HEK293T (cell line): ENCODE measurements at places on chromosomes 7 and 10.

DNA sequence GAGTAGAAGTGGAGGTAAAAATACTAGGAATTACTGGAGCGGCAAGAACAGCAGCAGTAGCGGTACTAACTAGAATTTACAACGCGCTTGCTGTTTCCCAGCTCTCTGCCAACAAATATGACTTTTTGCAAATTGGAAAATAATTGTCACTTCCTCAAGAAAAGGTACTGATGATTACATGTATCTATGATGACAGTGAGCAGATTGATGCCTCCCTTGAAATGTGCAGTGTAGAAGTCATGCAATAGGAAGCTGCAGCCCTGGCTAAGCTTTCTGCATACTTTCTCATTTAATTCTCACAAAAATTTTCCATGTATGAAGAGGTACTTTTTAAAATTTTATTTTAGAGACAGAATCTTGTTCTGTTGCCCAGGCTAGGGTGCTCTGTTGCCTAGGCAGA lies 49.9 kb downstream of the ANK3 start:
- no peak for DNase-seq

DNA sequence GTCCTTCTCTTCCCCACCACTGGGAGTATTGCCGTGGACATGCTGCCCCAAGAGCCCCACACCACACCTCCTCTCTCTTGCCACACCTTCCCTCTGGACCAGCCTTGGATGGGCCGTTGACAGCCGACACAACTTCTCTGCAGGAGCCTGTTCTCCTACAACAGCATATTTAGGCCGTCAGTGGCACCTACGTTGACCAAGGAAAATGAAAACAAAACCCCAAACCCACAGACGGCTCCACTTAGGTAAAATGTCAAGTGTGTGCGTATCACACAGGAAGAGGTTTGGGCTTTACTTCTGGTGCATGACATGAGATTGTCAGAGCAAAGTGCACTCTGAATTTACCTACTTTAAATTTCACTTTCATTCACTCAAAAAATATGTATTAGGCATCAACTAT lies 246.6 kb downstream of the ZMYND11 start:
- DNase-seq, result no peak

DNA sequence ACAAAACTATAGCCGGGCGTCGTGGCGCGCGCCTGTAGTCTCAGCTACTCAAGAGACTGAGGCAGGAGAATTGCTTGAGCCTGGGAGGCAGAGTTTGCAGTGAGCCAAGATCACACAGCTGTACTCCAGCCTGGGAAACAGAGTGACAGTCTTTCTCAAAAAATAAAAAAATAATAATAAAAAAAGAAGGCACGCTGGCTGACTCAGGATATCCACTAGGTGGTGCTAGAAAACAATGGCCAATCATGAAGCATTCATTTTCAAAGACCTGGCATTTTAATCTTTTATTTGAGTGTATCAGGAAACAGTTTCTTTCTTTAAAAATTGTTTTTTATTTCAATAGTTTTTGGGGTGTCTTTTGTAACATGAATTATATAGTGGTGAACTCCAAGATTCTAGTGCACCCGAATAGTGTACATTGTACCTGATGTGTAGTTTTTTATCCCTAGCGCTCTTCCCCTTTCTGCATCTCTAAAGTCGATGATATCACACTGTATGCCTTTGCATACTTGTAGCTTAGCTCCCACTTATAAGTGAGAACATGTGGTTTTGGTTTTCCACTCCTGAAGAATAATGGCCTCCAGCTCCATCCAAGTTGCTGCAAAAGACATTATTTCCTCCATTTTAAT lies 88.6 kb downstream of the LYZL1 start:
- DNase-seq, result peak; percentile 39

DNA sequence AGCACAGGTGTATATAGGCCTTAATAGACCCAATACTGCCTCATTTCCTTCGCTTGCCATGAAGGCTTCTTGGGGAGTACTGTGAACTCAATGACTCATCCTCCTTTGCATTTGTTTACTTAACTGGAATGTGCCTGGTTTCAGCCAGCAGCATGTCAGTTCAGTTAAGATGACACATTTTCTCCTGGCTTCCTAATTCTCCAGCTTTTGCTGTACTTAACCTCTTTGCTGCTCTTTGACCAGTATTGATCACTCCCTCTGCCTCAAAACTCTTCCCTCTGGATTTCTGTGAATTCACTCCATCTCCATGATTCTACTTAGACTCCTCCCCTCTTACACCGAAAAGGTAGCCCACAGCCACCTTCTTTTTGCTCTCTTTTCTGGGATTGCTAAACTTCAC lies 135.7 kb downstream of the MAGI2 start:
- DNase-seq, result peak; percentile 16

DNA sequence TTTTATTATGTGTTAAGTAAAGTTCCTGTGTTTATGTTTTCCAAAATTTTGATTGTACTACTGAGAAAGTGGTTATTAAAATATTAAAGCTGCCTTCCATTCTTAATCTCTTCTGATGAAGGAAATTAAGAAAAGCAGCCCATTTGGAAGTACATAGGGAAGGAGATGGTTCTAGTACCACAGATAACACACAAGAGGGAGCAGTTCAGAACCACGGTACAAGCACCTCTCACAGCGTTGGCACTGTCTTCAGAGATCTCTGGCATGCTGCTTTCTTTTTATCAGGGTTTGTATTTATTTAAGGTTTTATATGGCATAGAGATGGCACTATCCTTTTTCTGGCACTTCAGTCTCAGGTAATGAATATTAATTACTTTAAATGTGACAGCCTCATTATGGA lies 111.6 kb downstream of the PHTF2 start:
- no peak for DNase-seq

- DNase-seq, result no peak
These were observed 3.2 kb upstream of the EMX2 start for GRCh38 chr10:117539361-117539773.

DNA sequence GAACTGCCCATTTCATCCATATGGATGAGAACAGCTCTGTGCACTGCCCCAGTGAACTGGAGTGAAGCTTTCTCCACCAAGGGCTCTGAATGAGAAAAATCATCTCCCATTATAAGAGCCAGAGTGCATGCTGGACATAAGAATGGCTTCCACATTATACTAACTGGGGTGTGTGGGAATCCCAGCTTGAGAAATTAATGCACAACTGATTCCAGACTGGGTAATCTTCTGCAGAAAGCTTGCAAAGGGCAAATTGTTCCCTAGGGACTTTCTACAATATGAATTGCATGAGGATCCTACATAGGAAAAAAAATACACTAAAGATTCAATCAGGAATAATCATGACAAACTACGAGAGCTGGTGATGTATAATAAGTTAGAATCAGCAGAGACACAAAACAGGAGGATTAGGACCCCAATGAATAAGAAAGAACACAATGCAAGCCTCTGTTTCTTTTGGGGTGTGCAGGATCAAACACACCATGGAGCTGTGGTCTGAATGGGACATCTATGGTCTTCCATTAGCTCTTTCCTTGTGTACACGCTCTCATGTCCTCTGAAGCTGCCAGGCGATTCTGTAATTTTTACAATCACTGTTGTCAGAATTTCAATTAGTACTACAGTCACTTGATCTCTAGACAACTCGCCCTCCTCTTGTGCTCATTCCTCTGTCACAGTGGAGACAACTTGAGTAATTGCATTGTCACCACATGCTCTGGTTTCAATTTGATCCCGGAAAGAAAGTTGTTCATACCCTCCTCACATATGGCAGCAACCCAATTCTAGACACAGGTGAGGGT lies 1327.4 kb downstream of the GATA3 start:
- DNase-seq, result no peak

GRCh38 chr10:104819731-104820130 lies 178.6 kb downstream of the SORCS3 start:
- no peak for DNase-seq

DNA sequence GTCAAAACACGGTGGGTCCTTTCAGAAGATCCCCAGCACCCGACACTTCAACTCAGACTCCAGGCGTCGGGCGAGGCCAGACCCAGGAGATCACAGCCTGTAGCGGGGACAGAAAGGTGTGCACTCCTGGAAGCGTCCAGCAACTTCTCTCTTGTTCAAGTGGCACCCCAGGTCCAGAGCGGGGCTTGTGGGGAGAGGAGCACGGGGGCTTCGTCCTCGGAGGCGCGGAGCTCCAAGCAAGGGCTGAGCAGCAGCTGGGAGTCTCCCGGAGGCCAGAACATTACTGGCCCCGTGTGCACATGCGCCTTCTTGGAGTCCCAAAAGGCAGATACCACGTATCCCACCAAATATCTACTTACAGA lies 54.9 kb downstream of the ZRANB1 start:
- no peak for DNase-seq

DNA sequence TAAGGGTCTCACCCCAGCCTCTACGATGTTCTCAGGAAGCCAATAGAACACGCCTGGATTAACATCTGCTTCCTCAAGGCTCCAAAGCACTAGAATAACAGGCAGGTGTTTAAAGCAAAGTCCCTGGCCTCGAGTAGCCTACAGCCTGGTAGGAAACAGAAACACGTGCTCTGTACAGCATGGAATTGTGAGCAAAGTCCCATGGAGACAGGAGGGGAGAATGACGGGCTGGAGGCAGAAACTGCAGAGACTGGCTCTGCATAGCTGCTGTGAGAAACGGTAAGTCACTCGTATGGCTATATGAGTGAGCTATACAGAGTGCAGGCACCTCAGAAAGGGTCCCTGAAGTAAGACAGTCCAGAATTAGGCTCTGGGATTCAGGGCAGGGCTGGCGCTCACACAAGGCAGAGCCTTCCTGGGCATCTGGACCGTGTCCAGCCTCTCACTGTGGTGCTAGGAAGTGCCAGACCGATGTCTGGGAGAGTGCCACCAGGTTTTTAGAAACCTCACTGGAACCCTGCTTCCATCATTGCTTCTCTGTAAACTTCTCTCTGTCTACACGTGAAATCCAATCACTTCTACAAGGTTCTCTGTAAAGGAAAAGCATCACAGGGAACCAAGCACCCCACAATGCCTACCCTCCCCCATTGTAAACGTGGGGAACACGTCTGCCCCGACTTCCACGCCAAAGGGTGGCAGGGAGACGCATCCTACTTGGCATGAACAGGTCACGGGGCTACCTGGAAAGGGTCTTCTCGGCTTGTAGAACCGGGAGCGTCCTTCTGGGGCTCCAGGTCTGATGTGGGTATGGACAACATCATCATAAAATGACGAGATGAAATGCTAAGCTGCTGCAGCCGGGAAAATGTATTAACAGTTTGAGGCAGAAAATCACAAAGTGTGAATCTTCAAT lies 38.8 kb upstream of the SHH start:
- no peak for DNase-seq

- no peak for DNase-seq
These were observed 5.7 kb upstream of the ITIH2 start for GRCh38 chr10:7697426-7697825.

GRCh38 chr10:128526791-128527375 lies 400.7 kb upstream of the MKI67 start:
- DNase-seq, result no peak

DNA sequence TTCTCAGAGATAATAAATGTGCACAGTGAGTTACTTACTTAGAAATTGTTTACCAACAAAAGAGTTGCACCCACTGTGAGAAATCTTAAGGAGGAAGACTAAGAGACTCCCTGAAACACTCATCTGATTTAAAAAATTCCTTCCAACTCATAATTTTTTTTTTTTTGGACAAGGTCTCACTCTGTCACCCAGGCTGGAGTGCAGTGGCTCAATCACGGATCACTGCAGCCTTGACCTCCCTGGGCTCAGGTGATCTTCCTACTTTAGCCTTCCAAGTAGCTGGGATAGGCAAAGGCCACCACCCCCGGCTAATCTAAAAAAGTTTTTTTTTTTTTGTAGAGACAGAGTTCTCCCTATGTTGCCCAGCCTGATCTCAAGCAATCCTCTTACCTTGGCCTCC lies 36.0 kb downstream of the MALSU1 start:
- DNase-seq, result no peak

DNA sequence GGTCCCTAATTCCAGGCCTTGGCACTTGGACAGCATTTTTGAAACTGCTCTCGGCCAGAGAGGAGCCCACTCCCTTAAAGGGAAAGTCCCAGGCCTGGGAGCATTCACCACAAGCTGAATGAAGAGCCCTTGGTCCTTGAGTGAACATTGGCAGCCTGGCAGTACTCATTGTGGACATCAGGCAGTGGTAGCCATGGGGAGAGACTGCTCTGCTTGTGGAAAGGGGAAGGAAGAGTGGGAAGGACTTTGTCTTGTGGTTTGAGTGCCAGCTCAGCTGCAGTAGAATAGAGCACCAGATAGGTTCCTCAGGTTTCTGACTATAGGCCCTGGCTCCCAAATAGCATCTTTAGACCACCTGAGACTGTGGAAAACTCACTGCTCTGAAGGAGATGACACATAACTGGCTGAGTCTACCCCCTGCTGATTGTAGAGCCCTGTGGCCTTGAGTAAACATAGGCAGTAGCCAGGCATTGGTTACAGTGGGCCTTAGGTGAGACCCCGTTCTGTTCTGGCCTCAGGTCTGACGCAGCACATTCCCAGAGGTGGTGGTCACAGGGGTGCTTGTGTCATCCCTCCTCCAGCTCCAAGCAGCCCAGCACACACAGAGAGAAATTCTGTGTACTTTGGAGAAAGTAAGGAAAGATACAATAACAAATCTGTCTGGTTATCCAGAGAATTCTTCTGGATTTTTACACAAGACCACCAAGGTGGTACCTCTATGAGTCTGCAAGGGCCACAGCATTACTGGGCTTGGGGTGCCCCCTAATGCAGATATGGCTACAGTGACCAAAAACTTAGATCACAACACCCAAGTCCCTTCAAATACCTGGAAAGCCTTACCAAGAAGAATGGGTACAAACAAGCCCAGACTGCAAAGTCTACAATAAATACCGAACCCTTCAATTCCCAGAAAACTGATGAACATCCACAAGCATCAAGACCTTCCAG lies 153.8 kb downstream of the GNAI1 start:
- DNase-seq, result no peak

GRCh38 chr7:42283553-42283952 lies 46.5 kb upstream of the GLI3 start:
- no peak for DNase-seq

DNA sequence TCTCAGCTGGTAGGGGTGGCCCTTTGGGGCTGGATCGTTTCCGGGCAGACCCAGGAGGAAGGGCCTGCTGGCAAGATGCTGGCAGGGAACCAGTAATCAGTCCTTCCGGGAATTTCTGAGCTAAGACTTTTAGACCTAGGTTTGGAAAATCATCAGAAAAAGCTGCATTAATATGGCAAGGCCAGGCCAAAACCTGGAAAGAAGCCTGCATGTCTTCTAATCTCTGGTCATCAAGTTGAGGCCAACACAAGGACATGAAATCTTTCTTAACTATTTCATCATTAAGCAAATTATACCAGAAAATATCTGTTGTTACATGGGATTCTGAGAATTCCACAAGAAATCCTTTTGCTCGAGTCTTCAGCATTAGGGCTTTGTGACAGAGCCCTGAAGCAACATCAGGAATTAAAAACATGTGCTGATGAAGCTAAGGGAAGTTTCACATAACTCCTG lies 19.9 kb downstream of the CPA1 start:
- DNase-seq, result no peak
